ENCODE measurements at places on chromosomes 5 and 9.

DNA sequence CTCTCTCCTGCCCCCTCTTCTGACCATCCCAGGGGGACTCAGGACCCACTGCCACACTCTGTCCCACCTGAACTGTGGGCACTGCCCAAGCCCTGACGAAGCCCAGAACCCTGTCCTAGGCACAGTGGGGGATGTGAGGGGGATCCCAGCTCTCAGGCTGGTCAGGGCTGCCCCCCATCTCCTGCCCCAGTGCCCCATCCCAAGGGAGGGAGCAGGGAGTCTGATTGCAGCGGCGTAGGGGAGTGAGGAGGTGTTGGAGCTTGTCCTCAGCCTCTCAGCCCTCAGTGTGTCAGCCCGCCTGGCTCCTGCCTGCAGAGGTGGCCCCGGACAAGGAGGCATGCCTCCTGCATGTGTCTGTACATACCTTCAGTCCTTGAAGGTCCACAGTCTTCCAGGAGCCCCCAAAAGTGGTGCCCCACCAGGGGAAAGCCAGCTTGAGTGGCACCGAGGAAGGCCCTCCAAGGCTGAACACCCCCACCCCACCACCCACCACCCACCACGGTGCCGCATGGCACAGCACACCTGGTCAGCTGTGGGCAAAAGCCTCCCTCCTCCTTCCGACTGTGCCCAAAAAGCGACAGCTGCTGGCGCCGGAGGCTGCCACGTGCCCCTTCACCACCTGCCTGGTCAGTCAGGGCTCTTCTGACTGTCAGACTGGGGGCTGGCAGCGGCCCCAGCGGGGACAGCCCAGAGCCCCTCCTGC lies 930 bp downstream of the SARDH start:
- DNase-seq = no peak

DNA sequence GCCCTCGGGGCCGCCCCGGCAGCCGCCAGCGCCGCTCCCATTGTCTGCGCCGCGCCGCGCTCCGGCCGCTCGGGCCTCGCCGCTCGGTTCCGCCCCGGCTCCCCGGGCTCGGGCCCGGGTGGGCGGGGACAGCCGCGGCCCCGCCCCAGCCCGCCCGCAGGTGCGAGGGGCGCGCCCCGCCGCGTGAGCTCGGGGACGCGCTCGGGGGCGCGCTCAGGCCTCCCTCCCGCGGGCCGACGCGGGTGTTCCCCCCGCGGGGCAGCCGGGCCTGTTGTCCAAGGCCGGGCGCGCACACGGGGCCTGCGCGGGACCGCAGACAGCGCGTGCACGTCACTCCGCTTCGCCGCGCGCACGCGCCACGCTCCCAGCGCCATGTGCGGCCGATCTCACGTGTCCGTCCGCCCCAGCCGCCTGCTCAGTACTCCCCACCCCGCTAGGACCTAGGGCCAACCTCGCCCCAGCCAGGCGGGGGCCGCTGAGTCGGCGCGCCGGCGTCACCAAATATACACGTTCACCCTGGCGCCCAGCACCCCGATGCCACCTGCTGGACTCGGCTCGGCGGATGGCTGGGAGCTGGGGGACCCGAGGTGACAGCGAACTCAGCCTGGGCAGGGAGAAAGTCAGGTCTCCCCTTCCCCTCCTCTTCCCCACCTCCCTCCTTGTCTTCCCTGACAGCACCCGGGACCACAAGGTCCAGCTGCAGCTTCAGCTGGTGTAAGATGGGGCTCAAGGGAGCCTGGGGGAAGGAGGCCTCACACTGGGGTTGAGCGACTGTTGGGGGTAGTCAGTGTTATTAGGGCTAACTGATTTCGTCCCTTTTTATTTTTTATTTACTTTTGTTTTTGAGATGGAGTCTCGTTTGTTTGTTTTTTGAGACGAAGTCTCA lies 14.3 kb downstream of the GBGT1 start:
- DNase-seq = peak; percentile 54

GRCh38 chr5:144142139-144142823 lies 28.2 kb downstream of the YIPF5 start:
- DNase-seq = peak; percentile 47

DNA sequence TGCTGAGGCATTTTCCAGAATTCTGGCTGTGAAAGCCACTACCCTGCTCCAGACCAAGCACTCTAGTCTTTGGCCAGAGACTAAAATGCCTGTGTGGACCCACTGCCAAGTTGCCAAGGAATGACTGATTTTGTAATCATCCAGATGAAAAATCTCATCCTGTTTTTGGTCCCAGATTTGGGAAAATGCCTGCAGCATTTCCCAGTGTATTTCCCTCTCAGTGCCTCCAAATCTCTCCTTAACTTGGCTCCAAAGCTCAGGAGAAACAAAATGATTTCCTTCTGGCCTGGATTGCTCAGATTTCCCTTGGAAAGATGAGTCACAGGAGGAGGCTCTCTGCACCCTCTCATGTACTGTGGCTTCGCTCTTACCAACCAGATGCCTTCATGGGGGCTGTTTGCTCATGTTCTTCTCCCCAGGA lies 335.2 kb upstream of the TARS1 start:
- DNase-seq = peak; percentile 53

GRCh38 chr5:10863763-10864383 lies 102.8 kb upstream of the DAP start:
- no peak for DNase-seq

DNA sequence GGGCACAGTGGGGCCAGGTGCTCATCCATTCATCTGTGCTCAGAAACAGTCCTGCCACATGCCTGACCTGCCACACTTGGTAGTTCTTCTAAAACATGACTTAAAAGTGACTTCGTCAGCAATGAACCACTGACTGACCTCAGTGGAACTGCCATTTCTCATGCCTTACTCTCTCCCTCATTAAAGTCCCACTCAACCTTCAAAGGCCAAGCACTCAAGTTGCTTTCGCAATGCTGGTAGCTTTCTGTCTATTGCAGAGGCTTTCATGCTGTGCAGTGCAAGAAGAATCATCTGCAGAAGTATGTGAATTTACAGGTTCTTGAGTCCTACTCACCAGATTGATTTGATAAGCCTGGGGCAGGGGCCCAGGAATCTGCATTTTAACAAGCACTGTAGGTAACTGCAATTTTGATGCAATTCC lies 23.9 kb downstream of the B4GALT1 start:
- DNase-seq = peak; percentile 39

- DNase-seq = no peak
These were observed 54.7 kb downstream of the FOXD1 start for GRCh38 chr5:73393611-73394489.

DNA sequence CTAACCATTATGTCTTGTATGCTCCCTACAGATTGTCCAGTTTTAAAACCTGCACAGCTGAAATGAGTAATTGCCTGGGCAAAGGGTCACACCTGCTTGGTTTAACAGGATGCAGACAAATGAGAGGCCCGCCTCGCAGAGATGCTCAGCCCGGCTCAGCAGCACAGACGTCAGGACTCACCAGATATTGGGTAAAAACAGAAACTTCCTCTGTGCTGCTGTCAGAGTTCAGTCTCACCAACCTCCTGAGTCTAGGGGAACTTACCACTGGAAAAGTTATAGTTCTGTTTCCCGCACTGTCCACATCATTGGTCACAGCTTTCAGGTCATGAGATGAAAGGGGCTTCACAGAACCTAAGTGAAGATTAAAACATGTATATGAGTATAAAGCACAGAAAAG lies 152.5 kb downstream of the ESM1 start:
- DNase-seq = no peak
